ENCODE measurements at places on chromosomes 5 and 9.
A peak's percentile ranks its signal among the peaks of the same experiment; 100 is the strongest.

DNA sequence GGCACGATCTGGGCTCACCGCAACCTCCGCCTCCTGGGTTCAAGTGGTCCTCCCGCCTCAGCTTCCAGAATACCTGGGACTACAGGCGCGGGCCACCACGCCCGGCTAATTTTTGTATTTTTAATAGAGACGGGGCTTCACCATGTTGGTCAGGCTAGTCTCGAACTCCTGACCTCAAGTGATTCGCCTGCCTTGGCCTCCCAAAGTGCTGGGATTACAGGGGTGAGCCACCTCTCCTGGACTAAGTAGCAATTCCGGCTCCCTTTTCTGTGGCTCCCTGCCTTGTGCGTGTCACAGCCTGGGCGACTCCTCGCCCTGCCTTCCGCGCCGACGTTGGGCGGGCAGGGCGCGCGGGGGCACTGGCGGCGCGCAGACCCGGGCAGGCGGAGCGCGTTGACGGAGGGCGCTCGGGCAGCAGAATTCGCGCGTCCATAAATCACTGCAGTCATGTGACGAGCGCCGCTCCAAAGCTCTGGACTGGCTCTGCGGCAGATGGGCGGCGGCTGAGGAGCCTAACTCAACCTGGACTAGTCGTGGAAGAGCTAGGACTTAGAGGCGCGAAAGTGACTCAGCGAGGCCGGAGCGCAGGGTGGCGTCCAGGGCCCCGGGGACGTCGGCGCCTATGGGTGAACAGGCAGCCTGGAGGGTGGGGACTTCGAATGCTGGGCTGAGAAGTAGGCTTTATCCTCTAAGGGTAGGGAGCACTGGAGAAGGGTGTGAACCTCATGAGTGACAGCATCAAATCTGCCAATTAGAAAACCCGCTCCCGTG, 1.4 kb upstream of the CIZ1 start:
- DNase-seq, result no peak

DNA sequence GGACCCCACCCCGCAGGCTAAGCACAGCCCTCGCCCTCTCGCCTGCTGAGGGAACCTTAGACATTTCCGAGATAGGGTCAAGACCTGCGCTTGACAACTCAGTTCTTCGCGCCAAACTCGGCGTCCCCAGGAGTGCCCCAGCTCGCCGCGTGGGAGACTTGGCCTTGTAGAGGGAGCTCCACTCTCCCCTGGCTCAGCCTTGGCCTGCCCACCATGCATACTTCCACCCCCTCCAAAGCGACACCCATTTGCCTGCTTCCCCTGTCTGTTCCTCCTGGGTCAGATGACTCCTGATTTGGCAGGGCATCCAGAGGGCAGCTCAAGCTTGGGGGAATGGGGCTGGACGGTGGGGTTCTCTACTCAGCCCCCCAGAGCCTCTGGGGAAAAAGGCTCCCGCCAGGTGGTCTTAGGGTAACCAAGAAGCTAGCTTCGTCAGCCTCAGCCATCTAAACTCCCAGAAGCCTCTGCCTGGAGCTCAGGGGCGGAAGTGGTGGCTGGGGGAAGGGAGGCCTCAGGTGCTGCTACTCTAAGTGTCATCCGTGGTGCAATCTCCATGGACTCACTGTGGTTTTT, 560 bp downstream of the DOCK2 start:
- DNase-seq, result peak; percentile 52

DNA sequence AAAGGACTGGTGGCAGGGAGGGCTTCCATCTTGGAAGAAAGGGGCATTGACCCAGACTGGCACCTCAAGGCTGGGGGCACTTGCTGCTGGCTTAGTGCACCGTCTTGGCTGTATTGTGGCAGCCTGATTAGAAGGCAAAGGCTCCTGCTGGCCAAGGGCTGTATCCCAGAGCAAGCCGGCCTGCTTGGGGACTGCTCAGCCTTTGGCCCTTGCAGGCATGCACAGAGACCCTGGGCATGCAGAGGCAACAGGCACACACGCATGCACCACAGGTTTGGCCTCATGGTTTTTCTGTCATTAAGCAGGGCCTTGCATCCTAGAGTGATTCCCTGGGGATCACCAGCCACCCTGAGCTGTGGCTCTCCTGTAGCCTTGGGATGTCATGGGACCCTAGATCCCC, 29.0 kb downstream of the PITX1 start:
- no peak for DNase-seq

DNA sequence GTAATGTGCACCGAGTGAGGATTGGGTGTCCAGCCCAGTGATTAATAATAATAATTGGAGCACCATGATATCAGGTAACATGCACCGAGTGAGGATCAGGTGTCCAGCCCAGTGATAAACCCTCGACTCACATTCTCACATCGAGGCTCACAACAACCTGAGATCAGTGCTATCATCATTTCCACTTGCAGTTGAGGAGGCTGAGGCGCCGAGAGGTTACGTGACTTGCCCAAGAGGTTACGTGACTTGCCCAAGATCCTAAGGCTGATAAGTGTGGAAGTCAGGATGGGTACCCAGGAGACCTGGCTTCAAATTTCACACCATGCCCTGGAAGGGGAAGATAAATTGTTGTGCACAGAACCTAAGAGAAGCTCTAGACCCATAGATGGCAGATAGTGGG, 189.4 kb downstream of the MED10 start:
- DNase-seq, result no peak

- DNase-seq, result no peak
These were observed 8.4 kb downstream of the NSG2 start for GRCh38 chr5:174053905-174054304.

DNA sequence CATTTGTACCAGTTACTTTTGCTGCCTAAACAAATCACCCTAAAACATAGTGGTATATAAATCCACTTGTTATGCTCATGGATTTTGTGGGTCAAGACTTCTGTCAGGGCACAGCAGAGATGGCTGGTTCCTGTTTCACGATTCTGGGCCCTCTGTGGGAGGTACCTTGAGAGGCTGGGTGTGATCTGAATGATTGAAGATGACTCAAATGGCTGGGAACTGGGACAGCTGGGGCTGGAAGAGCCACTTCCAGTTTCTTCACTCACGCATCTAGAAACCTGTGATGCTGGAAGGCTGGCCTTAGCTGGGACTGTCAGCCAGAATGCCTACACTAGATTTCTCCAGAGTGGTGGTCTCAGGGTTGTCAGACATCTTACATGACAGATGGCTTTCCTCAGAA, 88.1 kb downstream of the KIF4B start:
- DNase-seq, result no peak

- no peak for DNase-seq
These were observed 92.5 kb downstream of the SIL1 start for GRCh38 chr5:139105621-139106071.

DNA sequence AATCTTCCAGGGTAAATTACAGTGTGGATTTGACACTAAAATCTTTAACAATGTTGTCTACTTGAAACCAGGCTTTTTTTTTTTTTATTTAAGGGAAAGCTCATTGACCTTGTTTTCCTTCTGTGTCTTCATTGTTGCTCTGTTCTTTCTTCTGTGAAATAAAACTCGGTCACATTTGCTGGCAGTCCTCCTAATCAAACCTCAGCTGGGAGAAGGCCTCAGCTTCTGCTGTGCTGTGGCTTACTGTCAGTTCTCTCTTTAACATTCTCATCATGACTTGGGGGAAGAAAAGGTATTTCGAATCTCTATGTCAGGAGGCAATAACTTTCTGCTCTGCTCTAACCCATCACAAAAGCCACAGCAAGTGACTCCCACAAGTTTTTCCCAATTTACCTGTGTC, 268.9 kb downstream of the ZNF608 start:
- DNase-seq, result no peak

GRCh38 chr9:129501771-129502319, 119.1 kb downstream of the C9orf50 start:
- DNase-seq, result no peak

- DNase-seq, result no peak
These were observed 199.3 kb upstream of the ACTBL2 start for GRCh38 chr5:57681942-57682341.

DNA sequence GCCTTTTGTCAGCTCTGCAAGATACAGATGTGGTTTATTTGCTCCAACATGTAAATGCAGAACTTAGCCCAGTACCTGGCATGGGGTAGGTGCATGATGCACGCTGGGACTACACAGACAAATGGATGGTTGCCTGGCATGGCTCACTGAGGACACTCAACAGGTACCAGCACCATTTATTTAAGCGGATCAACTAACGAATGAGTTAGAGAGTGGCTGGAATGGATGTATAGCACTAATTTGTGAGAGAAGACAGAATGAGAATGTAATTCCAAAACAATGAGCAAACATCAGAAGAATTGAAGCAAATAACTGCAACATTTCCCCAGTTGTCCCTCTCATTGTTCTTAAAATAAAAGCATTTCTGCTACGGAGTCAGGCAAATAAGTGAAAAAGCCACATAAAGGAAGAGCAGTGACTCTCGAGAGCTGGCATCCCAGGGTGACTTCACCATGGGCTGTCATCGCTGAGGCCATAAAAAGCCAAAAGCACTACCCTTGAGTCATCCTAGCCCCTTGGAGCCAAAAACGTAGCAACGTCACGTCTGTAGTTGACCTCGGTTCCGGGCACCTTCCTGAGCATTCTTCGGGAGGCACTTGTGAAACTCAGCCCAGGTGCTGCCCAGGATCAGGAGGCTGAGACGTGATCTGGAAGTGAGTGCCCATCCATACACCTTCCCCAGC, 290.3 kb downstream of the NSG2 start:
- DNase-seq, result no peak

DNA sequence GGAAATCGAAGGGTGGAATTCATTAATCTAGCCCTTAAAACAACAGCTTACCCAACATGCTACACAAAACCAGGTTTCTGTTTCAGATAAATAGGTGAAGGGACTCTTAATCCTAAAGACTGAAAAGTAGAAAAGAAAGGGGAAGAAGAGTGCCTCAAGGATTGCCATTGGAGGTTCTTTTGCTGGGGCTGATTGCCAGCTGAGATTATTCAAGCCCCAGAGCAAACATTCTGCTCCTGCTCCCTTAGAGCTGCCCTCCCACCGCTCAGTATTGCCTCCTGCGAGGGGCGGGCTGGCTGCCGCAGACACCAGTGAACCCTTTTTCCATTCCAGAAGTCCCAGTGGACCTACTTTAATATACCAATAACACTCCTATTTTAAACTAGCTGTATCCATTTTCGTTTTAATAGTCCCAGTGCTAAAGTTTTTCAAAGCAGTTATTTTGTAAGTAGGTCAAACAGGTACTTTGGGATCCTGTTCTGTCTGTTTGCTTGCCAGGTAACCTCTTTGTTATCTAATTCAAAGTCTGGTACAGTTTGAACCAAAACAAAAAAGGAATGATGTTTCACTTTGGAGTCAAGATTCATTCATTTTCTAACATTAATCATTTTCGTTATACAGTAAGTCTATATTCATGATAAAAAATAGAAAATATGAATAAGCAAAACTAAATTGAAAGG, 38.6 kb downstream of the HMGCS1 start:
- DNase-seq, result no peak

Data from KG1 (cell line).